ENCODE measurements at places on chromosomes 6 and 20.

- no peak for DNase-seq
These were observed 149.0 kb downstream of the MYB start for GRCh38 chr6:135329851-135330803.

- DNase-seq, result no peak
These were observed 47.4 kb downstream of the TGM2 start for GRCh38 chr20:38117635-38118034.

GRCh38 chr6:99402448-99402847 lies 8.5 kb upstream of the COQ3 start:
- no peak for DNase-seq

GRCh38 chr6:150600301-150601017 lies 774 bp downstream of the PLEKHG1 start:
- DNase-seq, result peak; percentile 43

DNA sequence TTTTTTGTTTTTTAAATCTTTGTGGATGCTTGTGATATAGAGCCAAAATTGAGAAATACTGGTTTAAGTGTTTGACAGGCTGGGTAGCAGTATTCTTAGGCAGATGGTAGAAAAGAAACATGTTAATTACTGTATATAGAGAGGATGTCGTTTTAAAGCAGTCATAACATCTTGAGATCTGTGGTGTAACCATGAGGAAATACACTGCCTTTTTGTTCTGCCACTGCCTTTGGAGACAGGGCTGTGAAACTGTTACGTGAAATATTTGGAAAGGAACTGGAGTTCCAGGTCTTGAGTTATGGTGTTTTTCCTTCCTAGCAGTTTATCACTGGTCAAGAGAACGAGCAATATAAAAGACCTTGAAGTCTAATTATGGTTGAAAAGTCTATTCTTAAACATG lies 19.5 kb downstream of the STXBP5 start:
- DNase-seq, result no peak

- no peak for DNase-seq
These were observed 959.7 kb downstream of the KIF16B start for GRCh38 chr20:15613530-15613929.

- DNase-seq, result no peak
These were observed 246.7 kb upstream of the AFDN start for GRCh38 chr6:167579806-167580618.

DNA sequence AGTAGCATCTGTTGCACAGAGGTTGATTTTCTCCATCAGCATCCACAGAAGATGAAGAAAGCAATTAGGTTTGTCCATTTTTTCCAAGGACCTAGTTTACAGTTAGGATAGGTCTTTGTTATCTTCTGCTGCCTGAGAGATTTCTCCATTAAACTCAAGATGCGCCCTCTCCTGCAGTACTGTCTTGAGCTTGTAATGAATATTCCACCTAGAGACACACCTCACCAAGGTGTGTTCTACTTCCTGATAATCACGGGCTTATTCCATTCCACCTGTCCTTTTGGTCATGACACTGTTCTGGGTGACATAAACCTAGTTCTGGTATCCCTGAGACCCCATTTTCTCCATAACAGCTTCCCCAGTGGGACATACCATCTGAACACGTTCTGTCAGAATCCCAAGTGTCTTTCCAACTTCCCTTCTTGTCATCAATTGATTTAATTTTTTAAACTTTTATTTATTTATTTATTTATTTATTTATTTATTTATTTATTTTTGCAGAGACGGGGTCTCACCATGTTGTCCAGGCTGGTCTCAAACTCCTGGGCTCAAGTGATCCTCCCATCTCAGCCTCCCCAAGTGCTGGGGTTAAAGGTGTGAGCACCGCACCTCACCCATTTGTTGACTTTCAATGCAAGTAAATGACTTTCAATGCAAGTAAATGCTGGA lies 75.6 kb upstream of the HS3ST5 start:
- DNase-seq, result no peak

- DNase-seq, result no peak
These were observed 78.3 kb upstream of the TIAM2 start for GRCh38 chr6:154916857-154917256.

- no peak for DNase-seq
These were observed 1.6 kb upstream of the PRL start for GRCh38 chr6:22298475-22298890.

DNA sequence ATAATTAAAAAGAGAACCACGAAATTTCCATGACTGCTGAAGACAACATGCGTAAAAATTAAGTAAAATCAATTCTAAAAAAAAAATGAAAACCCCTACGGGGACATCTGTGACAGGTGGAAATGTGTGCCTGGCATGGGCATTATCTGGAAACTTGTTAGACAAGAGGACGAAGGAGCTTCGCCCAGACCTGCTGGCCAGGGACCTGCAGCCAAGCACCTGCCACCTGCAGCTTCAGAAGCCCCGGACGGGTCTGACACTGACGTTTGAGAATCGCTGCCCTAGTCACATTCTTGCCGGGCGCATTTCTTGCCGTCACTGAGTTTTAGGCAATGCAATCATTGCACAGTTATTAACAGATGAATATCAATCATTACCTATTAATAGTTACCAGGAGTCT lies 140.3 kb downstream of the SMOC2 start:
- no peak for DNase-seq

- no peak for DNase-seq
These were observed 58.7 kb upstream of the RNF24 start for GRCh38 chr20:4073852-4074741.

- DNase-seq, result no peak
These were observed 55.1 kb downstream of the MYLK4 start for GRCh38 chr6:2695454-2696095.

Data from T-helper 9 cell (primary cell).